ENCODE measurements at places on chromosomes 2 and 18. TPM values are rescaled to one million over a fixed set of nuclear protein-coding genes. Genes with fewer than 3 reads are reported as not detected.

Gene FBXO36
- 5.6 TPM for polyA plus RNA-seq

Gene SERPINB11
- polyA plus RNA-seq: not detected

Gene CYS1
- 94.3 TPM for polyA plus RNA-seq

Gene GBX2
- 0.68 TPM for polyA plus RNA-seq

DNA sequence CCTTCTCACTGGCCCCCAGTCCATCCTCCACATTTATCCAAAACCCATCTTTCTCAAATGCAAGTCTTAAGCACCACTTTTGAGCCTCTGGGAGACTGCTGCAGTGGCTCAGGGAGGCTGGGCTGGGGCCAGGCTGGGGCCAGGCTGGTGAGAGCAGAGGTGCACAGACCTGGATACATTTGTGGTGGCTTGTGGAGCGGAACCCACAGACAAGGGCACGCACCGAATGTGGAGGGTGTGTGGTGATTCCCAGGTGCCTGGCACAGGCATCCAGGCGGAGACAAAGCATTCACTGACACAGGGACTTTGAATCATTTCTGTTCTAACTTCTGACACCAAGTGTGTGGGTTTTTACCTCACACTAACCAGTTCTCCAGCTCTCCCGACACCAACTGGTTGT is 42.2 kb upstream of the MGAT4A start:
- no peak for DNase-seq

- DNase-seq: no peak
Measured at GRCh38 chr18:29712785-29713184, 1329.8 kb downstream of the DSC3 start.

GRCh38 chr2:10806543-10806942 is 6.0 kb downstream of the PDIA6 start:
- no peak for DNase-seq

GRCh38 chr2:218172845-218173244 is 6.1 kb upstream of the CXCR1 start:
- no peak for DNase-seq

- no peak for DNase-seq
Measured at GRCh38 chr18:49021433-49022129, 70.8 kb upstream of the SMAD7 start.

DNA sequence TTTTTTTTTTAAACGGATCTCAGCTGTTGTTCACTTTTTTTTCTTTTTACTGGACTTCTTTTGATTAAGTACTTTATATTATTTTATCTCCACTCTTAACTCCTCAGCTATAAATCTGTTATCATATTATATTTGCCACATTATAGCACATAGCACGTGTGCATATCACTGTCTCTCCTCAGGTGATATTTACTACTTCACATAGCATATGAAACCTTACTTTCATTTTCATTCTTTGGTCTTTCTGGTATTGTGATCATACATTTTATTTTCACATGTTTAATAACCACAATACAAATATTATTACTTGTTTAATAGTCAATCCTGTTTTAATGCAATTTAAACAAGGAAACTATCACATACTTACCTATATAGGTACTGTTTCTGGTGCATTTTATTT is 993.1 kb upstream of the TMEFF2 start:
- DNase-seq: no peak

DNA sequence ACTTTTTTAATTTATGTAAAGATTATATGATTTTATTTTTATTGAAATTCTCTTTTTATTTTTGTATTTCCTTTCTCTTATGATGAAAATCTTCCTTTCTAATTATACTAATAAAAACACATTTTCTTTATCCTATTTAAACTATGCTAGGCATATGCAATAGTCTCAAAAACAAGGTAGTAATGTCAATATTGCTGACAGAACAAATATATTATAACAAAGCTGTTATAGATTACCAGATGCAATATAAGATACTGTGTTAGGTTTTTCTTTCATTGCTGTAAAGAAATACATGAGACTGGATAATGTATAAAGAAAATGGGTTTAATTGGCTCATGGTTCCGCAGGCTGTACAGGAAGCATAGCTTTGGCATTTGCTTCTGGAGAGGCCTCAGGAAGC is 631.2 kb upstream of the SOX11 start:
- no peak for DNase-seq

DNA sequence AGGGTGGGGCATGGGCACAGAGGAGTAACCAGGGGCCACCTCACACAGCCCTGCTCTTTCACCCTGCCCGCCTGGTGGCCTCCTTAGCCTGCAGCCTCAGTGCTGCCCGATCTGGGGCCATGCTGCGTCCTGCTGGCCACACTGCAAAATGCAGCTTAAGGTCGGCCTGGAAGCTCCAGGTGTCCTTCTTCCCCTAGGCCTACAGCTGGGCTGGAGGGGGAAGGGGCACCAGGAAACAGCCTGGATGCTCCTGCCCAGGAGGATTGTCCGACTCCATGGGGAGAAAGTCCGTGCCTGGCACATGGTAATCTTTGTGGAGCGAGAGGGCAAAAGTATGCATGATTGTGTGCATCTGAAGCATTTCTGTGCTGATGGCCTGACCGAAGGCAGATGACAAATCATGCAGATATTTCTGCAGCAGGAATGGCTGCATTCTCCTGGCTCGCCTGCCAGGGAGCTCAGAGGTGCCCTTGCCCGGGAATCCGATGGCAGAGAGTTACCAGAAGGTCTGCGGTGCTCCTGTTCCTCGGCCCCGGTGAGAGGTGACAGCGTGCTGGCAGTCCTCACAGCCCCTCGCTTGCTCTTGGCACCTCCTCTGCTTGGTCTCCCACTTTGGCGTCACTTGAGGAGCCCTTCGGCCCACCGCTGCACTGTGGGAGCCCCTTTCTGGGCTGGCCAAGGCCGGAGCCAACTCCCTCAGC is 12.8 kb upstream of the ALPP start:
- DNase-seq: no peak

DNA sequence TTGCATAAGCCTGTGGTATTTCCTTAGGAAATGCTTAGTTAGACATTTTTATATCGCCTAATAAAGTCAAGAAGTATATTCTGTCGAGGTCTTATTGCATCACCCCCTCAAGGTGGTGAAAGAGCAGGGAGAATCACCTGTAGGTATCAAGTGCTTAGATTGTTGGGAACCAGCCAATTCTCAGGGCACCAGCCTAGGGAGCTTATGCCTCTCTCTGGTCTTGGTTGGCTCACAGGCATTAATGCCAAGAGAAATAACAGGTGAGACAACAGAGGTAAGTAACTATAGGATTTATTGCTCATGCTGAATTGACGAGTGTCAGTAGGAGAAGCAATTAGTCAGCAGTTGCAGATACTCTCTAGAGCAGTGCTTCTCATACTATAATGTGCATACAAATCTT is 663.3 kb upstream of the ZNF804A start:
- no peak for DNase-seq

DNA sequence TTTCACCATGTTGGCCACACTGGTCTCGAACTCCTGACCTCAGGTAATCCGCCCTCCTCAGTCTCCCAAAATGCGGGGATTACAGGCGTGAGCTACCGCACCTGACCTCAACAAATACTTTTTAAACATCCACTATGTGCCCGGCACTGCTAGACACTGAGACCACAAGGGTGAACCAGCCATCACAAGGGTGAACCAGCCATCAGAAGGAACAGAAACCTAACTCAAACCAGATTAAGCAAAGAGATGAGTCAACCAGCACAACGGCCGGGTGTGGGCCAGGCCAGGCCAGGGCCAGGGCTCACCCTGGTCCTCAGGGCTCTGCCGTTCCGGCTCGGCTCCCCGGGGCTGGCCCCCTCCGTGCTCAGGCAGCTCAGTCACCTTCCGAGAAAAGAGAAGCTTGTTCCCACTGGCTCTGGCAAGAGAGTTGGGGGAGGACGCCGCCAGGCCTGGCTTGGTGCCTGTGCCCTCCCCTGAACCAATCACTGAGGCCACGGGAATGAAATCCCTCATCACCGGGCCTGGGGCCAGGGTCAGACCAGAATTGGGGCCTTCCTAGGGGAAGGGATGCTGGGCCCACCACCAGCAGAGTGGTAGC is 4.4 kb downstream of the TEX44 start:
- no peak for DNase-seq

DNA sequence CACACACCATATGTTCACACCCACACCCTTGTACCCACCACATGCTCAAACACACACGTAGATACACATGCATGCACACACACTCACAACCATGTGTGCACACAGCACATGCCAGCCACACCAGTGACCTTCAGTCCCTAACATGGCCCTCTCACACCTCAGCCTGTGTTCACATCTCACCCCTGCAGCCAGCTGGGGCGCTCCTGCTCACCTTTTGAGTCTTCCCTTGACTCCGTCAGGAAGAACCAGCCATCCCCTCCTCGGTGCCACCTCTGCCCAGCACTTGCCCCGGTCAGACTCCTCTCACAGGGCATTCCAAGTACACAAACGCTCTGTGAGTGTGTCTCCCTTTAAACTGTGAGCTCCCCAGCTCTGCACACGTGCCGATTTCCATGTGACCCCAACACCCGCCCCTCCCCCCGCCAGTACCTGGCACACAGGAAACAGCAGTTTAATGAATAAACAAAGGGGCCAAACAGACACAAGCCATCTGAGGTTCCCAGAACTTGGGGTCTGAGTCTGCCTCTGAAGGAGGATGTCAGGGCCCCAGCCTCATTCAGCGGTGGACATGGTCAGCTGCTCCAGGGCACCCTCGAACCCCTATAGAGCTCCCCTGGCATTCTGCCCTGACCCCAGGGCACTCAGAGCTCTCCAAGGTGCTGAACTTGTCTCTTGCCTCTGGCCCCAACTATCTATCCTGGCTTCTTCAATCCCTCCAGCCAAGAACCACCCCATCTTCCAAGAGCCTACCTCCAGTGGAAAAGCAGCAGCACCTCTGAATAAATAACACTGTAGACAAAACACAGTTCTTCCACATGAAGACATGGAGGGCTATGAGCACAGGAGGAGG is 252.9 kb downstream of the ATAD2B start:
- DNase-seq: no peak

DNA sequence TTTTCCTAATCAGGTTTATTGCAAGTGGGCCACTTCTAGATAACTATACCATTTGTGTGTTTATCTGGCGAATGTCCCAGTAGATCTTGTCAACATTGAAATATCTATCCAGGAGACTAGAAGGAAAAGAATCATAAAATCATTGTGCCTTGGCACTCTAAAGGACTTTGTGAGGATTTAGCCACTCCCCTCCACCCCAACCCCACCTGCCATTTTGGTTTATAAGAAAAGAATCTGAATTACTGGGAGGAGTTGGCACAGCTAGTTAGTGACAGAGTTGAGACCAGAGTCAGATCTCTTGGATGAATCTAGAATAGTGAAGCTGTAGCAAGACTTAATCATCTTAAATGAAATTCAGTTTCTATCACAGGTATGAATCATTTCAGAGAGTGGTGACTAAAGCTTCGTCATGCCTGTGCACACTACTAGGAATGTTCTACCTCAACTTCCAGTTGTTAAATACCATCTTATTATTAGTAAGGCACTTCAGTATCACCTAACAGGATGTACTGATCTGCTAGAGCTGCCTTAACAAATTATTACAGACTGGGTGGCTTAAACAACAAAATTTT is 212.7 kb upstream of the SLC14A2 start:
- no peak for DNase-seq

DNA sequence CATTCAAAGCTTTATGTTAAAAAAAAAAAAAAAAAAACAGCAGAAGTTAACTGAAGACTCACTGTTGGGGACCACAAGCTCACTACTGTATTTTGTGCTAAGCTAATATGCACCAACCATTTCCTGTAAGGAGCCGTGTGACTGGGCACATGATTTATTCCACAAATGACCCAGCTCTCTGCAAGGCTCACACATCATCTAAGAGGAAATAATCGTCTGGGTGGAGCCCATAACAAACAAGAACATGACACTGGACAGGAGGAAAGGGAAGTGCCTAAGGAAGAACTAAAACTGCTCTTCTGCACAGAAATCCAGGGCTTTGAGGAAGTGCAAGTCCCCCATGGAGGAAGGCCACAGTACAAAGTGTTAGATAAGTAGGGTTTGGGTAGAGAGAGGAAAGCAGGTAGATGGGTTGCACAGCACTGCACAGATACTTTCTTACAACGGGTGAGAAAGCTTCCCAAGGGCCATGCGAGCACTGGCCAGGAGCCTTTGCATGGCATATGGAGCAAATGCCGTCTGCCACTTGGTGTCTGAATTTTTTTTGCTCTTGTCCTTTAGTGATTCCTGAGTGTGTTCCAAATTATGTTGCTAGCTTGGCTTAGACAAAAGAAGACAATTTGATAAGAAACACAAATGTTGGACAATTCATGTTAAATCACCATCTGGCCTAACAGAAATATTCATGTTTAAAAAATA is 24.4 kb downstream of the NFE2L2 start:
- DNase-seq: no peak

GRCh38 chr2:68352651-68353391 is 12.3 kb upstream of the PLEK start:
- DNase-seq: no peak

DNA sequence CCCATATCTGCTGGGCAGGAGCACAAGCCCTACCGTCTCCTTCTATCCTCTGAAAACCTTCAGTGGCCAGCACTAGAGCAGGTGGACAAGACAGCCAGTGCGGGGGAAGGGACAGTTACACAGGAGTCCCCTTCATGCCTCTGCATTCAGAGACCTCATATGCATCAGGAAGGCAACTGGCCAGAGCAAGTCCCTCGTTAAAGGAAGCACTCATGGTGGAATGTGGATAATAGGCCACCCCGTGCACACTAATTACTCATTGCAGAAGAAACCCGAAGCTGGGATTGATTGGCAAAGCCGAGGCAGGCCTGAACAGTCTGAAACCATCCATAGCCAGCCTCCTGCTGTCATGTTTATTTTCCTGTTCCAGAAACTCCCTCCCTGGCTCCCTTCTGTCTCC is 11.2 kb downstream of the KIAA2012 start:
- no peak for DNase-seq
